Stimulated activated CD4-positive, alpha-beta T cell treated with anti-CD3 and anti-CD28 coated beads, TNF-alpha, amount 100 ng/mL, for 48 hours (primary cell): ENCODE measurements at places on chromosomes 7 and 10.

- DNase-seq: no peak
These were observed 664.7 kb downstream of the INHBA start for GRCh38 chr7:41038211-41038610.

- no peak for DNase-seq
These were observed 81.5 kb downstream of the NXPH1 start for GRCh38 chr7:8514781-8515519.

DNA sequence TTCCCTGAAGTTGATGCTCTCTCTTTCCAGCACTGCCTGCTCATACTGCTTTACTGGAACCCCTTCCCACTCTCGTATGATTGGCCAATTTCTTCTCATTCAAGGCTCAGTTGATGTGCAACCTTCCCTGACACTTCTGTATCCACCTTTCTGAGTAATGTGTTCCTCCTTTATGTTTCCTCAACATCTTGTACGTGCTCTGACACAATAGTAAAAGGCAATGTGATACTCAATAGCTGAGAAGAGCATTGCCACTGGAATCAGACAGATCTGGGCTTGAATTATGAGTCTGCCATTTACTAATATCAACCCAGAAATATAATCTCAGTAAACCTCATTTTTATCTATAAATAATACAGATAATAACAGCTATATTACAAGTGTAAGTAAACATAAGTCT, 34.7 kb downstream of the ARL4A start:
- no peak for DNase-seq

- DNase-seq: no peak
These were observed 41.7 kb downstream of the HIPK2 start for GRCh38 chr7:139735912-139736595.

GRCh38 chr10:74973741-74974392, 137.6 kb upstream of the SAMD8 start:
- DNase-seq: no peak

DNA sequence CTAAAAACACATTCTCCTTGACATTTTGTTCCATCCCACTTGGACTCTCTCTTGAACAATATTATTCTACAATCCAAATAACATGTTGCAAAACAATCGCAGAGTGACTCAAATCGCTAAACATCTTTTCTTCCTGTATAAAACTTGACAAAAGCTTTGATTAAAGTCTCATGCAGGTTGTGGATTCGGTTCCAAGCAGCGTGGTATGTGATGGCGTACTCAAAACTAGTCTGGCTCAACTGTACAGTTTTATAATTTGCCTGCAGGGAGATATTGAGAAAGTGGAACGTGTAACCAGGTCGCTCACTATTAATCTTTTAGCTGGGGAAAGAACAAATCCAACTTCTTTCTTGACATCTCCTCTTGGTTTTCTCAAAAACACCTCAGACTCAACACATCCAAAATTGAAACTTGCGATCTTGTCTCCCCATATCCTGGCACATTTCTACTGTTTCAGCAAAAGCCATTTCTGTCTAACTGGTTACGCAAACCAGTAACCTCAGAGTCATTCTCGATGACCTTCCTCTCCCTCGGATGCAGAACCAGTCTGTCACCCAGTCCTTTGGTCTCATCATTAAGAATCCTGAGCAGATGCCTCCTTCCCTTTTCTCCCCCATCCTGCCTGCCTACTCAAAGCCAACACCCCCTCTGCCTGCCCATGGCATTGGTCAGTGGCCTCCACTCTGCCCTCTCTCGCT, 100.1 kb downstream of the CACNB2 start:
- DNase-seq: no peak

GRCh38 chr10:105700218-105700617, 1059.1 kb downstream of the SORCS3 start:
- DNase-seq: no peak

GRCh38 chr10:121788115-121788514, 139.7 kb downstream of the ATE1 start:
- no peak for DNase-seq

- no peak for DNase-seq
These were observed 23.4 kb upstream of the NME8 start for GRCh38 chr7:37825038-37825437.

DNA sequence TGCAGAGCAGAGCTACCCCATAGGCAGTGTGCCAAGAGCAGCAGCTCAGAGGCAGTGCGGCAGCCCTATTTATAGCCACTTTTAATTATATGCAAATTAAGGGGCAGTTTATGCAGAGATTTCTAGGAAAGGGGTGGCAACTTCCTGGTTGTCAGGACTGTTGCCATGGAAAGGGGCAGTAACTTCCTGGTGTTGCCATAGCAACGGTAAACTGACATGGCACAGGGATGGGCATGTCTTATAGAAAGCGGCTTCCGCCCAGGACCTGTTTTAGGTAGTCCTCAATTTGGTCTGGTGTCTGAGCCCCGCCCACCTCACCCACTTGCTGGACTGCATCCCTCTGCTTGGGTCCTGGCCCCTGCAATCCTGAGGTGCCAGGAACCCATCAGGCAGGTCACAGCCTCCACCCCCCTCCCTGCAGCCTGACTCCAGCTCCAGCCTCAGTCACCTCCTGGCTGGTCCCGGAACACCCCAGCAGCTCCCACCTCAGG, 115.8 kb downstream of the TMEM130 start:
- DNase-seq: no peak

DNA sequence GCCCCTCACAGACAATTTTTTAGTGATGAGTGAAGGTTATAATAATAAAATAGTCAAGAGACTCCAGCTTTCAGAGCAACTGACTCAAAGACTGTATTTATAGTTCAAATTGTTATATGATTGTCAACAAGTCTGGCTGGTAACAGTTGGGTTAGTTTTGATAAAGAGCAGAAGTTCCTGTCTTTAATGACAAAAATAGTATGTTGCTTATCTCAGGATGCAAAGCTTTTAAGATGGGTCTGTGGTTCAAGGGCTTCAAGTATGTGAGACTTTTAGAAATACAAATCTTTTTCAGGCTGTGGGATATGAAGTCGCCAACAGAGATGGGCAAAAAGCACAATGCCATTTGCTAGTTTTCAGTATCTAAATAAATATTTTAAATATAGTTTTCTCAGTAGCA, 118.4 kb downstream of the ABCA13 start:
- no peak for DNase-seq

DNA sequence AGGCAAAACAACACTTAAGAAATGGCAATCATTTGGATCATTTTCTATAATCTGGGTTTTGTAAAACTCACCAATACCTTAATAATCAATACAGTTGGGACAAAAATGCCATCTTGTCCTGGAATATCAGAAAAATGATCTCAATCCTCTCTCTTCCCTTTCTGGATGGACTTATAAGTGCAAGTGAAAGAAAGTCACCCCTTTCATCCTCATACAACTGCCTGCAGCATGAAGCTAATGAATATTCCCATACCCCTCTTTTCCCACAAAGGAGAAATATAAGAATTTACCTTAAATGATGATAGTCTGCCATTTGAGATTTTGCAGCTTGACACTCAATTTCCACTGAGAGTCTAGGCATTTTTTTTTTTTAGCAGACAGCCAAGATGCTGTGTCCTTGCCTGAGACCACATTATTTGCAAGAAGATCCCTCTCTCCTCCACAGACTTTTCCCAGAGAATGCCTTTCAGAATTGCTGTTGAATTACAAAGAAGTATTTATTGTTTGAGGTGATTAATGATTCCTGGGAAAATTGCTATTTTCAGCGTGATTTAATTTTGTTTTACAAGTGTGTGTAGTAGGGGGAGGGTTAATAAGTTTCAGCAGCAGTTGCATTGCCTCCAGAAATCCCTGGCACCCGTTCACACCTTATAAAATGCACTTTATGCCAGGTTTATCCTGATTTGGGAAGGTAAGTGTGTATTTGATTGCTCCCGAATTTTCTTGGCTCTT, 3.8 kb downstream of the HOXA4 start:
- DNase-seq: no peak

DNA sequence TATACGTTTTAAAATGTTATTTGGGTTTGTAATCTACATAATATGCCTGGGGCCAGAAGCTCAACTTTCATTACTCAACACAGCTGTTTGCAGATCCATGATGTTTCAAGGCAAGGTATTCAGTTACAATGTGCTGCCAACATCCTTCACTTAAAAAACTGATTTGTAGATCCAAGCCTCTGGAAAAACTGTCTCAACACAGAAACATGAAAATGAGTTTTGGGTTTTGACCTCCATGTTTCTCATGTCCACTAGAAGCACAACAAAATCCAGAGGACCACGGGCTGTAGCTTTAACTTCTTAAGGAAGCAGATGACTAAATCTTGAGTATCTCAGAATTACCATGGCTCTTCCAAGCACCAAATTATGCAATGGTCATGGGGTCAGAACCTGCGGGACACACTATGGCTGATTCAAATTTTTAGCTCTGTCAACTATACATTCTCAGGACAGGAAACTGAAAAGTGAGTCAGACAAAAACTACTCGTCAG, 247.1 kb upstream of the GRB10 start:
- DNase-seq: no peak

GRCh38 chr7:55532150-55532917, 40.0 kb downstream of the VOPP1 start:
- no peak for DNase-seq

DNA sequence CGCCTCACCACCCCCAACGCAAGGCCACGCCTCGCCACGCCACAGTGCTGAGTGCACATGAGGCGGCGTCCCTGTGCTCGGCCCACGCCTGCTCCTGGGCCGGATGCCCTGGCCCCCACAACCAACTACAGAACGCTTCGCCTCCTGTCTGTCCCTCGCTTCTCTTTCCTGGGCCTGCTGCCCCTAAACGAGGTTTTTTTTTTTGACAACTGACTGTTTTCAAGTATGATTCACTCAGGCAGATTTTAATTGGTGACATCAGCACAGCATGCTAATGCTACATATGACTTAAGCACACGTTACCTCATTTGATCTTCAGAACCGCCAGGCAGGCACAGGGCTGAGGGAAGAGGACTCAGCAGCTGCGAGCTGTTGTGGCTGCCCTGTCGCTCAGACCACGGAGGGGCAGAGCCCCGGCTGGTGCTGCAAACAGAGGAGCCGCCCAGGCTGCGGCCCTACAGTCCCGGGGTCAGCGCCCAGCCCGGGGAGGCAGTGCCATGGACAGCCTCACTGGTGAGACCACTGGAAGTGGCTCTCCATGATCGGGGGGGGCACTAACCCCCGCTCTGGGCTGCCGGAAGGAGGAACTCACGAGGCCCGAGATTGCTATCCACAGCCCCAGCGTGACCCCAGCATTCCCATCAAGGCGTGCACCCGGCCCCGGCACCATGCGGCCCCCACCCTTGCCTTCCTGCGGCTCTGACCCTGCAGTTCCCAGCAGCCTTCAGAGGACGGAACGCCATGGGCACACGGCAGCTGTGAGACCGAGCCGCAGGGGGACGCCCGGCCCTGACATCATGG, 212.8 kb downstream of the MAD1L1 start:
- no peak for DNase-seq

DNA sequence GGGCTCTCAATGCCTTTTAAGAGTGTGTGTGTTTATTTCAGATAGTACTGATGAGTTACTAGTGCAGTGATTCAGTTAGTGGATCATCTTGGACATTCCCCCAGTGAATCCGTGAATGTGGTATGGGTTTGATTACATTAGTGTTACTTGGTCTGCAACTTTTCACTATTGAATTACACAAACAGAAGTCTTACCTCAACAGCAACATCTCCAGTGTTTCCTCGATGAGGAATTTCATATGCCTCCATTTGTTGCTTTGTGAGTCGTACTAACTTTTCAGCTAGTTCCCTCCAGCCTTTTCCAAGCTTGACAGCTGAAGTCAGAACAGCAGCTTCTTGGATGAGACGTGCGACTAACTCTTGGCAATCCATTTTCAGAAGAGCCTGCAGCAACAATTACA, 63.2 kb downstream of the MACC1 start:
- DNase-seq: no peak

DNA sequence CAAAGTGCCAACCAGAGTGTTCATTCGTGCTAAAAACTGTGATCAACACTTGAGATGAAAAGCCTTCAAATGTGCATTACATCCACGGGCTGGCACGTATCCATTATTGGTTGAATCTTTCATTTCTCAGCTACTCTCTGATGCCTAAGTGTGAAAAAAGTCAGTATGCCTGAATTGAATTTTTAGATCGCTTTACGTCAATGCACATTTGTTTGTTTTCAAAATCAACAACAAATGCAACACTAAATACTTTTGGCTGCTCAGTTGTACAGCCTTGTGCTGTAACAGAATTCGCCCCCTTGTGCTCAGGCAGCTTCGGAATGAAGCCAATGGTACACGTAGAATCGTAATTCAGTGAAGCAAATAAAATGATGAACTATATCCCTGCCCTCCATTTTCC, 446.5 kb upstream of the NRP1 start:
- DNase-seq: no peak

DNA sequence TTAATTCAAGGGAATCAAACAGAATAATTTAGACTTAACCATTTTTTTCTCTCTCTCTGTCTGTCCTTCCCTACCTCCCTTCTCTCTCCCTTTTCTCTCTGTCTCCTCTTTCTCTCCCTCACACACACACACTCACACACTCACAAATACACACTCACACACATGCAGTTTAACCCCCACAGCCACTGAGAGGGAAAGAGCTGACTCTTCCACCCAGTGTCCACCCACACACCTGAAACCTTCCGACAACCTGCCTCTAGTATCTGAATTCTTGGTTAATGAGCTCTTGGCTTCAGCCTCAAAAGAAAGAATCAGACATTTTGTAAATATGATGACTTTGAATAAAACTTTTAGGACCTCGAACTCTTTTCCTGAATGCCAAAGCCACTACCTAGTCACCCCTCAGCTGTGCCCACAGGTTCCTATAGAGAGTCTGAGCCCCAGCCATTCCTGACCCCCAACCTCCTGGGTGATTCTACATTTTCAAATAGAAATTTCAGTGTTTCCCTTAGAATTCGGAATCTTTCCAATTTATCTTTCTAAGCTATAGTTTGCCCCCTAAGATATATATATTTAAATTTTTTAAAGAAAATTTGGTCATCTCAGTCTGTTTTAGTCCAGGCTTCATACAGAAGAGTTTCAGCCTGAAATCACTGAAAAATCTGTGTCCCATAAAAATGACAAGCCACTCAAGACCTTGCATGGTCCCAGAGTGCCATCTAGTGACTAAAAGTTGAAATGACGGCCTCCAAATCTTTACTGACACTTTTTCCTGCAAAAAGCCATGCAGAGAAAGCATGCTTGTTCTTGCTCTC, 202.8 kb downstream of the IPMK start:
- no peak for DNase-seq

DNA sequence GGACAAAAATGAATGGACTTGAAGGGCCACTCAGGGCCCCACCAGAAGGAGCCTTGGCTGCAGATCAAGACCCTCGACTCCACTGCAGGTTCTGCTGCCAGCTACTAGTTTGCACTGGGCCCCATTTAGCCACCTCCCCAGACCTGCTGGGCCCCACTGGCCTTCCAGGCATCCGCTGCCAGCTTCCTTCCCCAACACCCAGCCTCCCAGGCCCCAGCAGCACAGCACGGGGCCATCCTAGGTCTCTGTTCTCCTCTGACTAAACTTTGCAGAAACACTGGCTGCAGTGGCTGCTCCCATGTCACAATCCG, 277.4 kb upstream of the KLF14 start:
- no peak for DNase-seq

DNA sequence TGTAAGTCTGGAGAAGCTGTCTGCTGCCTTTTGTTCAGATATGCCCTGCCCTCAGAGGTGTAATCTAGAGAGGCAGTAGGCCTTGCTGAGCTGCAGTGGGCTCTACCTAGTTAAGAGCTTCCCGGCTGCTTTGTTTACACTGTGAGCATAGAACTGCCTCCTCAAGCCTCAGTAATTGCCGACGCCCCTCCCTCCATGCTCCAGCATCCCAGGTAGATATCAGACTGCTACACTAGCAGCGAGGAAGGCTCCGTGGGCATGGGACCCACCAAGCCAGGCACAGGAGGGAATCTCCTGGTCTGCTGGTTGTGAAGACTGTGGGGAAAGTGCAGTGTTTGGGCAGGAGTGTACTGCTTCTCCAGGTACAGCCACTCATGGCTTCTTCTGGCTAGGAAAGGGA, 26.4 kb upstream of the CXCL12 start:
- no peak for DNase-seq
